ENCODE measurements at places on chromosomes 6 and 20.

- DNase-seq, result no peak
Observed at GRCh38 chr20:23289724-23290395, 60.7 kb upstream of the NXT1 start.

- DNase-seq, result no peak
Observed at GRCh38 chr6:5401845-5402738, 140.8 kb downstream of the FARS2 start.

GRCh38 chr20:58695895-58696375 lies 3.3 kb downstream of the NPEPL1 start:
- DNase-seq, result no peak

GRCh38 chr6:135906542-135906941 lies 55.0 kb downstream of the PDE7B start:
- no peak for DNase-seq

GRCh38 chr6:50213146-50213545 lies 163.4 kb upstream of the DEFB112 start:
- no peak for DNase-seq

DNA sequence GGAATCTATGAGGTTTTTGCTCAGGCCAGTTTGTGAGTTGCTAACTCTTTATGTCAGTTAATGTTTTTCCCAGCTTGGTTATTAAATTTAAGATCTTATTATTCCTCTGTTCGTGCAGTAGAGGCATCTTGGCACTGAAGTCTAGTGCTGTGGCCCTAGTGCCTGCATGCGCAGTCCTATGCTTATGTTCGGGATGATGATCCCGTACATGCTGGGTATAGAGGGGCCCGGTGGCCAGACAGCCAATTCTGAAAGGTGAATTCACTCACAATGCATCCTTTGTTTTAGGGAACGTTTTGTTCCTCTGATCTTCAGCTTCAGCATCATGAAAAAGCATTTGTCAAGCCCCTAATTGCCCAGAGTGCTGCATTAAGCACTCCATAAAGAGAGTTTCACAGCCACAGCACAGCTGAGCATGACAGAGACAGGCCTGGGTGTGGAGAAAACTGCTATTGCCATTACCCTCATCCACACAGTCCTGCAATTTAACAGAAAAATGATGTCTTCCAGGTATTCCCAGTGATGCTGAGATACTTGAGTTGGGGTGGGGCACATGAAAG lies 39.8 kb upstream of the BACH2 start:
- no peak for DNase-seq

DNA sequence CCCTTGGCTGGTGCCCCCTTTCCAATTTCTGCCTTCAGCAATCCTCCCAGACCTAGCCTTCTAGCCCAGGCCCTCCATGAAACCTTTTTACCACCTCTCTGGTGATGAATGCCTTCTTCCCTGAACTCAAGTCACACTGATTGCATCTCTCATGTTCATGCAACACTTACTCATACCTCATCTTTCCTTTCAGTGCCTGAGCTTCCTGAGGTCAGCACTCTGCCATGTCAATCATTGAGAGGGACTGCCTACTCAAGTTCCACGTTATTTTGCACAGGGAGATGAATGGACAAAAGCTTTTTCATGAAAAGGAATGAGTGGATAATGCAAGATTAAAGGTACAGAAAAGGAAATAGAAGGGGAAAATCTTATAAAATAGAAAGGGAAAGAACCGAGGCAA lies 60.1 kb upstream of the PLEKHG1 start:
- no peak for DNase-seq

DNA sequence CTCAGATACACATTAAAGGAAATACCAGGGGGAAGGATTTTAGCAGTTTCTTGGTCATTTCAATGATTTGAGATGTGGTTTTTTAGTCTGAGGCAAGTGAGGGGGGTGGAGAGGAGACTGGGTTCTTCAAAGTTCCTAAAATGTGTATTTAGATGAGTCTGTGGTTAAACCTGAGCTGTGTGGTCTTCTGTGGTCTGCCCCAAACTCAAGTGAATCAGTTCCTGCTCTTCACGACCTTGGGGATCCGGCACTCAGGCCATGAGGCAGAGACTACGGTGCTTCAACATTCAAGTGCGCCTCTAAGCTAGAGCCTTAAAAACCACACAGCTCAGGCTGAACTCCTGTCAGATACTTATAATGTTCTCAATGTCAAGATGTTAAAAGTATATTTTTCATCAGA lies 406.7 kb downstream of the LMBRD1 start:
- DNase-seq, result no peak

DNA sequence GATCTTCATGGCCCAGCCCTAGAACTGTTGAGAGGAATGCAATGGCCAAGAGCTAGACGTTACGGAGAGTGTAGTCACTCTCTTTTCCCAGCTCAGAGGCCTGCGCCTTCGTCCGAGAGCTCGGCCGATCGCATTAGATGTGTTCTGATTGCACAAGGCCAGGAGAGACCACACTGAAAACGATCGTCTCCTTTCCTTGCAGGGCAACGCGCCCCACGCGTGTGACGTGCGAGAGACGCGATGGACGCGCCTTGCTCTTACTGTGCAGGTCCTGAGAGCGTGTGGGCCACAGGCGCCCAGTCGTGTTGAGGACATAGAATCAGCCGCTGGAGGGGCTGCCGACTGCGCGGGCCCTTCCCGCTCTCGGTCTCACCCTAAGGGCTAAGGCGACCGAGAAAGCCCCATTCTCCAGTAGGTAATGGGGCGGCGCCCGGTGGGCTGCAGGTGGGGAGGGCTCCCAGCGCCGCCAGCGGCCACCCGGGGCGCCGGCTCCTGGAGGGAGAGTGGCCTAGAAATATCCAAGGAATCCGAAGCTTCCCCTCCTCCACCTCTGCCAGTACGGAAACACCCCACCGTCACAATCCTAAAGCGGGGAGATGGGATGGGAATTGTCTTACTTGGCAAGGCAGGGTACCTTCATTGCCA lies 26.9 kb downstream of the TFAP2B start:
- no peak for DNase-seq

DNA sequence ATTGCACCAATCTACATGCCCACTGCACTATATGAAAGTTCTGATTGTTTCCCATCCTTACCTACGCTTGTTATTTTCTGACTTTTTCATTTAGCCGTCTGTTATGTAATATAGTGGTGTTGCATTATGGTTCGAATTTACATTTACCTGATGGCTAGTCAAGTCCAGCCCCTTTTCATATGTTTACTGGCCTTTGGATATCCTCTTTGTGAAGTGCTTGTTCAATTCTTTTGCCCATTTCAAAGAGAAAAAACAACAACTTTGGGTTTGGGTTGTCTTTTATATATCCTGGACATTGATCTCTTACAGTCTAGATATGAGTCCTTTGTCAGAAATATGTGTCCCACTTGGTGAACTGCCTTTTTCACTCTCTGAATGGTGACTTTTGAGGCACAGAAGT lies 21.1 kb downstream of the PPP1R14C start:
- DNase-seq, result no peak

- no peak for DNase-seq
Observed at GRCh38 chr6:44202332-44202971, 14.3 kb upstream of the MYMX start.

DNA sequence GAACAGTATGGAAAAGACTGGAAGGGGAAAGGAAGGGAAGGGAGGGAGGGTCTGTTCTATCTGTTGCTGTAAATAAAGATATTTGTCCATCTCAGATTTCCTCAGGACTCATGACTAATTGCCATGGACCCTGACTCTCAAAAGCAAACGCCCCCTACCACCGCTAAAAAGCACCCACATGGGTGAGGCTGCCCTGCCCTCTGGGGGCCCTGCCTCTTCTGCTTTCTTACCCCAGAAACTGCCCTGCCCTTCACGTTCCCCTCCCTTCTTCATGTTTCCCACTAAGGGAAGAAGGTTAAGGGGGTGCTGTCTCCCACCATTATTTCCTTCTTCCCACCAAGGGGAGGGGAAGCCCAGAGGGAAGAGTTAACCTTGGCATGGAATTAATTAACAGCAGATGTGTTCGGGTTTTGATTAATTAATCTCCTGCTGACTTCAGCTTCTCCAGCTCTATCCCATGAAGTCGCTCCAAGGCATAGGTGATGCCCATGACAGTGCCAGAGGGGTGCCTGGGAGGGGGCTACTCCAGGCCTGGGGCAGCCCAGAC lies 16.0 kb downstream of the MDFI start:
- no peak for DNase-seq

GRCh38 chr6:101203664-101204063 lies 189.8 kb upstream of the GRIK2 start:
- no peak for DNase-seq

GRCh38 chr20:41318271-41318649 lies 729 bp upstream of the ZHX3 start:
- no peak for DNase-seq

DNA sequence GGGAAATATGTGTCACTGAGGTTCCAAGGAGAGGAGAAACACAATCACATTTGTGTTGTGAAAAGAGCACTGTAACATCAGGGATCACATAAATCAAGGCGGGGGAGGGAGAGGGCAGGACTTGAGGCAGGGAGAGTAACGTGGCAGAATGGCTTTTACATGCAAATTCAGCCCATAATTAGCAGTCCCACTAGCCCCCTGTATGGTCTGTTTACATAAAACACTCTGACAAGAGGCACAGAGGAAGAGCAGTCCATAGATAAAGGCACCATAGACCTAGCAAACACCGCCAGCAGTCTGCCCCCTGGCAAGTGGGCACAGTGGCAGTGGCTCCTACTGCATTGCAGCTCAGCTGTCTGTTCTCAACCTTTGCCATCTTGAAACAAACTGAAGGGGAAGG lies 82.7 kb downstream of the LYRM2 start:
- DNase-seq, result no peak

DNA sequence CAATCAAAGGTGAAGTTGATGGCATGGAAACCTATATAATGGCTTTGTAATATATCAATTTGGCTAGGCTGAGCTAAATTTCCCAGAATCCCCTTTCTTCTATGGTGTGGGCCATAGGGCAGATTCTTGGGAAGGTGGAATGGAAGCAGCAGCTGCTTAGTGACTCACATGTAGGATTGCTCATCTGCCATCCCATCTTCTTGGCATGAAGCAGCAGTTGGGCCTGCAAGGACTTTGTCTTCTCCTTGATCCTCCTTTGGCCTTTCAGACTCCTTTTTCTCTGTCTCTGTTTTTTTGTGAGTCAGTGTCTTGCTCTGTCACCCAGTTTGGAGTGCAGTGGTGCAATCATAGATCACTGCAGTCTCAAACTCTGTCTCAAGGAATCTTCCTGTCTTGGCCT lies 52.6 kb upstream of the CEP162 start:
- no peak for DNase-seq

GRCh38 chr6:102068349-102068929 lies 674.9 kb downstream of the GRIK2 start:
- no peak for DNase-seq

GRCh38 chr20:38139156-38139912 lies 25.7 kb downstream of the TGM2 start:
- DNase-seq, result no peak

DNA sequence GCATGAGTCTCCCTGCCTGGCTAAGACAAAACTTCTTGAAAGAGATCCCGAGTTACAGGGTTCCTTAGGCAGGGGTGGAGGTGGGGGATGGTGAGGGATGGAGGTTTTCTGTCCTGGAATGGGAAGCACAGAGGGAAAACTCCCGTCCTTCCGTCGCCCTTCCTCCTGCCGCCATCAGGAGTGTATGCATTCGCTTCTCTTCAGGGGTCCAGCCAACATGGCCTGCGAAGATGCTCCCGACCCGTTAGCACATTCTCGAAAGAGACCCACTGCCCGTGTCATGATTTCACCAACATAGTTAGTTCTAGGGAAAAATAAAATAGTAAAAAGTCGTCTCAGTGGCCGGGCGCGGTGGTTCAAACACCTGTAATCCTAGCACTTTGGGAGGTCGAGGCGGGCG lies 37.1 kb downstream of the KIF25 start:
- DNase-seq, result no peak

DNA sequence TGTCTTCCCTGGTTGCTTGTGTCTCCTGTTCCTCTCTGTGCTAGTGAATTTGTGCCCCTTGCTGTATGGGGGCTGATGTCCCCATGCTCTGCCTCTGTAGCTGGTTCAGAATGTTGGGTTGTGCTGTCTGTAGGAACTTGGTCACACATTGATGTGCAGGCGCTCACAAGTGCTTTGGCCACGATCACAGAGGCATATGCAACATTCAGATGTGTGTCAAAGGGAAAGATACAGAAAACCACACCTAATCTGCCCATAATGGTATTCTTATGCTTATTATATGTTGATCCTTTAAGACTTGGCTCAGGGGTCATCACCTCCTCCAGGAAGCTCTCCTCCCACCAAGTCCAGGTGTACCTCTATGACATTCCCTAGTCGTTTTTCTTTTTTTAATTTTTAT lies 17.1 kb upstream of the DHX35 start:
- no peak for DNase-seq

DNA sequence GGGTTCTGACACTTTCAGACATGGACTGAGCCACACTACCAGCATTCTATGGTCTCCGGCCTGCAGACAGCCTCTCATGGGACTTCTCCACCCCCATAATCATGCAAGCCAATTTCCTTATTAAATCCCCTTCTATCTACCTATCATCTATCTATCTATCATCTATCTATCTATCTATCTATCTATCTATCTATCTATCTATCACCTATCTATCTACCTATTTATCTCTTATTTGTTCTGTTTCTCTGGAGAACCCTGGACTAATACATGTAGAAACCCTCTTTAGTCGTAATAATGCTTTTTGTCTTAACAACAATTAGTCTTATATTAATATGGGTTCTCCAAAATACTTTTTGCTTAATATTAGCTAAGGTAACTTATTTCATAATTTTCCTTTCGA lies 174.1 kb upstream of the PRSS16 start:
- DNase-seq, result no peak

DNA sequence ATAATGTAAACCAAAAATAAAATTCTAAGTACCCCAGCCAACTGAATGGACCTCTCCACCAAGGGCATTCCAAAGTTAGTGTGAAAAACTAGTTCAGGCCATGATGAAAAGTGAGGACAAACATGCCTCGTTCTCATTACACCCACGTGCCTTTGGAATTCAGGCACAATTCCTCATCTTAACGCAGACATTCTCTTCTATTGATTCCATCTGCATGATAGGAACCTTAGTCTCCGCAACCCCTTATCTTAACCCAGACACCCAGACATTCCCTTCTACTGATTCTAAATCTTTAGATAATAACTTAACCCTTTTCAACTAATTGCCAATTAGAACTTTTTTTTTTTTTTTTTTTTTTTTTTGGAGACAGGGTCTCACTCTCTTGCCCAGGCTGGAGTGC lies 7.6 kb upstream of the SERPINB6 start:
- DNase-seq, result no peak

DNA sequence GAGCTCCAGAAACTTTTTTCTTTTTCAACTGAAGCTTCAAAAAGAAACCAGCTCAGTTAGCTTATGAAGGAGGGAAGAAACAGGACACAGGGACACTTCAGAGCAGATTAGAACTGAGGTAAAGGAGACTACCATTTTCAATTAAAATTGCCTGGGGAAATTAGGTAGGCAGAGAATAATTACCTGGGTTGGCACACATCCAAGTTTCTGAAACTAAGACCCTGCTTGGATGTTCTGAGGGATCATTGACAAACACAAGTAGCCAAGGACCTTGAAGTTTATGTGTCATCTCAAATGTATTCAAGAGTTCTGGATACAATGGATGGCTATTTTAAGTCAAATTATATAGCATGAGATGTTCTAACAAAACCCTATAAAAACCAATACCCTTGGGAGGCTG lies 137.6 kb downstream of the PLCB4 start:
- no peak for DNase-seq
